ENCODE measurements at places on chromosomes 1 and 21.

GRCh38 chr1:175679981-175680652 is 63.3 kb downstream of the TNR start:
- DNase-seq, result no peak

DNA sequence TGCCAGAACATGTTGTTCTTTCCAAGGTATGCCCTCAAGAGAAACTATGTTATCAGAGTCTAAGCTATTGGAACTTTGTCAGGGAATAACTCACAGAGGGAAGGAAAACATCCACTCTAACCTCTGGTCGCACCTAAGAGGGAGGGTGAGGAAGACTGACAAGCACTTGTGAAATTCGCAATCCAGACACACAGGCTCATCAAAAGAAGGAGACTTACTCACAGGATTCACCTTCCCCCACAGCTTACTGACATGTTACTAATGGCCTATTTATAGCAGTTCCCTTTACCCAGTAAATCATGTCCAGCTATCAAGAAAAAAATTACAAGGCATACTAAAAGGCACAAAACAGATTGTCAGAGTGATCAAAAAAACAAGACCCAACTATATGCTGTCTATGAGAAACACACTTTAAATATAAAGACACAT is 36.9 kb downstream of the WDR64 start:
- no peak for DNase-seq

DNA sequence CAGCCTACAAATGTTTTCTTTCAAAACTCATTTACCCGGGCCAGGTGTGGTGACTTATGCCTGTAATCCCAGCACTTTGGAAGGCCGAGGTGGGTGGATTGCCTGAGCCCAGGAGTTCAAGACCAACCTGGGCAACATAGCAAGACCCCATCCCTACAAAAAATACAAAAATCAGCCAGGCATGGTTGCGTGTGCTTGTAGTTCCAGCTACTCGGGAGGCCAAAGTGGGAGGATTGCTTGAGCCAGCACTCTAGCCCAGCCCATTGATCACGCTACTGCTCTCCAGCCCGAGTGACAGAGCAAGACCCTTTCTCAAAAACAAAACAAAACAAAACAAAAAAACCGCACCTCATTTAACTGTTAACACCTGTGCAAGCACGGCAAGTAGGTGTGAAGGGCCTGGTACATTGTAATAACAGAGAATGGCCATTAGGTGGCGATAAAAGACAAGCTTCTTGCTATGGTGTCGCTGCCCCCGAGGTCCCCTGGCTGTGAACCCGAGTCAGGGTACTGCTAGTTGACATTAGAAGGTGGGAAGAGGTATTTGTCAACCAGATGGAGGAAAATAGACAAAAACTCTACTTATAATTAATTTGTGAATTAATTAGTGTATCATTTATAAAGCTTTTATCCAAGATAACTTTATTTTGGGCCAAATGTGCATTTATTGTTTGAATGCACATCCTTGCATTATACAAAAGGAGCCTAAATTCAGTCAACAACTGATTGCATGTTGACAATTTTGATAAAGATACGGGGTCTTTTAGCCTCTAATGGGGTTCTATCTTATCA is 66.5 kb downstream of the SH3BGR start:
- no peak for DNase-seq

- DNase-seq, result no peak
Observed at GRCh38 chr1:180269645-180270529, 39.8 kb downstream of the LHX4 start.

- no peak for DNase-seq
Observed at GRCh38 chr1:56223968-56224367, 355.4 kb downstream of the PLPP3 start.

- no peak for DNase-seq
Observed at GRCh38 chr1:229431284-229432115, 2.4 kb downstream of the ACTA1 start.

- no peak for DNase-seq
Observed at GRCh38 chr1:155198547-155198906, 9.2 kb downstream of the THBS3 start.

- DNase-seq, result no peak
Observed at GRCh38 chr1:223703668-223704013, 8.7 kb upstream of the CAPN2 start.
